ENCODE measurements at places on chromosomes 1 and 21. TPM values are rescaled to one million over a fixed set of nuclear protein-coding genes. Genes with fewer than 3 reads are reported as not detected.

The AADACL3 gene
- total RNA-seq, result not detected

The C1orf21 gene
- 6.8 TPM for total RNA-seq

The SLC1A7 gene
- not detected for total RNA-seq

The SSR2 gene
- total RNA-seq, result 190 TPM

The DCST2 gene
- 0.09 TPM for total RNA-seq

The MEAF6 gene
- total RNA-seq, result 102 TPM

The GJC2 gene
- 0.57 TPM for total RNA-seq

- DNase-seq, result no peak
Measured at GRCh38 chr21:41317063-41317392, 427 bp downstream of the FAM3B start.

- DNase-seq, result no peak
Measured at GRCh38 chr1:36076979-36077573, 6.8 kb upstream of the TEKT2 start.

GRCh38 chr1:87329051-87329525 is 408 bp downstream of the LMO4 start:
- DNase-seq, result peak; percentile 58

GRCh38 chr21:45470773-45471524 is 66.0 kb downstream of the COL18A1 start:
- DNase-seq, result no peak

DNA sequence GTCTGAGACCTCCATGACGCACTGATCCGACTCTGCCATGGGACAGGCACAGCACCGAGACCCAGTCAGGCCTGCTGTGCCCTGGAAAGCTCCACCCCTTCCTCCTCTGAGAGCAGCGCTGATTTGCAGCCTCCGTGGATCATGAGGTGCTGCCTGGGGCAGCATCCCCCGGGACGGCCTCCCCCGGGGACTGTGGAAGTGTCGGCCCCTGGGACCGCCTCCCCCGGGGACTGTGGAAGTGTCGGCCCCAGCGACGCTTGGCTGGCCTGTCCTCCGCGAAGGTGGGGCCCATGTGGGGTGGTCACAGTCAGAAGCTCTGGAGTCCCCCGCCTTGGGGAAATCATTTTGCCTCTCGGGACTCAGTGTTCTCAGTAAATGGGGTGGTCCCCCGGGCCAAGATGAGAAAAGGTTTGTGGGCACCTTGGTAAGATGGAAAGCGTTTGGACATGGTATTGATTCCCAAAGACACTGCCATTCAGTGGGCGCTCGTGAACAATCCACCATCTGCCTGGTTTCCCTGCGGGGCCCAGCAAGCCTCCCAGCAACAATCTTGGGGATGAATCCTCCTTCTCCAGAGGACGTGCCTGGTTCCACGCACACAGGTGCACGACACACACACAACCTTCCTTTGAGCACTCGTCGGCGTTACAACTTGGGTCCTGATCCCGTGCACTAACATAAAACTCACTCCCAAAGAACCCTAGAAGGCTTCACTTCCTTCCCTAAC is 3.0 kb downstream of the TFF2 start:
- DNase-seq, result no peak

GRCh38 chr1:115275216-115275615 is 62.8 kb downstream of the NGF start:
- DNase-seq, result no peak

DNA sequence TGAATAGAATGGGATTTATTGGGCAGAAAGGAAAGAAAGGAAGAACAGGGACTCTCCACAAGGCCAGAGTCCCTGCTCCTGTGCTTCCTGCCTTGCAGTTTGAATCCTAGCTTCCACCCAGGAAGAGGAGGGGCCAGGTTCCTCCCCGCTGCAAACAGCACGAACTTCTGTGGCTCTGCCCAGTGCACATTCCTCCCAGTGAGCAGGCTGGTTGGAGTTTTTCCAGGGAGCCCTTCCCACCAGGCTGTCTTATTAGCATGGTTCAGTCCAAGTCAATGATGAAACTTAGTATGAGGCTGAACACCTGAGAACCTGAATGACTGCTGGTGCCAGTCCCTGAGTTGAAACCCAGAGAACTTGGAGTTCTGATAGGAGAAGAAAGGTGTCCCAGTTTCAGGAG is 247.2 kb downstream of the DUSP10 start:
- DNase-seq, result no peak

DNA sequence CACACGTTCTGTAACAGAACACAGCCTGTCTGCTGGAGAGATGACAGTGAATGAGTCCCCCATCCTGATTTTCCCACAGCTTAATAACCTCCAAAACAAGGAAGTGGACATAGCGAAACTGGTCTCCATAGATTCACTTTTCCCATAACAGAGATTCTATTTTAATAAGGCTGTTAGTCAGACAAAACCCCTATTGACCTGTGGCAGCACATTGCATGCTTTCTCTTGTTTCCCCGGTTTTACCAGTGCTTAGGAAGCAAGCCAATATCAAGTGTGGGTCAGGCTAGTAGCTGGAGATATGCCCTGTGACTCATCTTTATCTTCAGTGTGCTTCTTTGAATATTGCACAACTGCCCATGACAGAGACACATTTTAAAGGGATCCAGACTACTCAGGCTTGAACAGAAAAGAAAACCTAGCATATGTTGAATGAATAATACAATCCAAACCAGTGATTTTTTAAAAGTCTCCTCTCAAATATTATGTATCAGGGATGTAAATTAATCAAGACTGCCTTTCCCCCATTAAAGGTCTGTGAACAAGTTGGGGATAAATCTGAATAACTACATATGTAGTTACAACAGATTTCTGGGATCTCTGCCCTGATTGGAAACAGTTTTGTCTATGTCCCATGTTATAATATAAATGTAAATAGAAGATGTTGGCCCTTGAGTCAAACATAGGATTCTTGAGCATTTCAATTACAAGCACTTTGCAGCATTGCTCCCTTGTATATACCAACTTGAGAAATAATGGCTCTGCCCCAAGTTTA is 11.9 kb upstream of the CLDN8 start:
- no peak for DNase-seq

GRCh38 chr1:175434283-175434860 is 241.8 kb upstream of the KIAA0040 start:
- no peak for DNase-seq

DNA sequence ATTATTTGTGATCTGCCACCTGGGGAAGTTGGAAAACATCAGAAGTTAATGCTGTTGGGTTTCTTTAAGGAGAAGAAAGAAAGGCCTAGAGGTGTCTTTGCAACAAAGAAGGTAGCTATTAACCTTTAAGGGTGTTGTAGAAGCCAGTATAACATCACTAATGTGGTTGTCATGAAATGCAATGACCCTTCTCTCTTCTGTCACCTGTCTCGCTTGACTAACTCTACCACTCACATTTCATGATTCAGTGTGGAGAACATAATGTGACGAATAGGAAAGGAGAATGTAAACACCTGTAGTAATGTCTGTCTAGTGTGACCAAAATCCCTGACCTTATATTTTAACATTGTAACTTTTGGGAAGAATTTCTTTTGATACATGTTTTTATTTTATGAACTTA is 211.7 kb upstream of the UBE2U start:
- no peak for DNase-seq

DNA sequence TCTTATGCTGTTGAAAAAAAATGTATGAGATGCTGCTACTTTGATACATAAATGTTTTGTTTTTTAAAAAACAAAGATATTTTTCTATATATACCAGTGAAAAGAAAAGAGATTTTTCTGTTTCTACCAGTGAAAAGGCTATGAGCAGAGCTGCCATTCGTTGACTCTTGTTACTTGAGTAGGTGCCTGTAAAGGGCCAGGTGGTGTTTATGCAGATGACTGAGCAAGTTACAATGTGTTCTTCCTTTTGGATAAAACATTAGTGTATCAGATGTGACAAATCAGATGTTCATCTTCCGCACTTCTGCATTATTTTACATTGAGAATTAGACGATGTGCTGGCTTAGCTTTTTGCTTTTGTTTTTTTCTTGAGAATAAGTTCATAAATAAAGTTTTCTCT is 45.4 kb downstream of the BARHL2 start:
- DNase-seq, result no peak

- DNase-seq, result no peak
Measured at GRCh38 chr1:3902571-3903091, 2.6 kb upstream of the C1orf174 start.

DNA sequence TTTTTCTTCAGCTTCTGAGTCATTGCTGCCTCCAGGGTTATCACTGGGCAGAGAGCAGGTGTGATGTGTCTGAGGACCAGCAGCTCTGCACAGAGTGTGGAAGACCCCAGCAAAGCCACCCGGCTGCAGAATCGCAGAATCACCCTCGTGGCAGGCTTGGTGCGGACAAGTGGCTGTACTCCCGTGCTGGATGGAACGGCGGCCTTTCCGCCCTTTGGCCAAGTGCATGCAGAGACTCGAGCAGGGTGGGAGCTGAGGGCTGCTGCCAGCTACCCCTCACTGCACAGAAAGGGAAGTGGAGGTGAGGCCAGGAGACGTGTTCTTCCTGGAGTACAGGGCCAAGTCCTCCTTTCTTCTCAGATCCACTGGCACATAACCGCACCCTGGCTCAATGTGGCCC is 162.5 kb downstream of the PCBP3 start:
- DNase-seq, result no peak

DNA sequence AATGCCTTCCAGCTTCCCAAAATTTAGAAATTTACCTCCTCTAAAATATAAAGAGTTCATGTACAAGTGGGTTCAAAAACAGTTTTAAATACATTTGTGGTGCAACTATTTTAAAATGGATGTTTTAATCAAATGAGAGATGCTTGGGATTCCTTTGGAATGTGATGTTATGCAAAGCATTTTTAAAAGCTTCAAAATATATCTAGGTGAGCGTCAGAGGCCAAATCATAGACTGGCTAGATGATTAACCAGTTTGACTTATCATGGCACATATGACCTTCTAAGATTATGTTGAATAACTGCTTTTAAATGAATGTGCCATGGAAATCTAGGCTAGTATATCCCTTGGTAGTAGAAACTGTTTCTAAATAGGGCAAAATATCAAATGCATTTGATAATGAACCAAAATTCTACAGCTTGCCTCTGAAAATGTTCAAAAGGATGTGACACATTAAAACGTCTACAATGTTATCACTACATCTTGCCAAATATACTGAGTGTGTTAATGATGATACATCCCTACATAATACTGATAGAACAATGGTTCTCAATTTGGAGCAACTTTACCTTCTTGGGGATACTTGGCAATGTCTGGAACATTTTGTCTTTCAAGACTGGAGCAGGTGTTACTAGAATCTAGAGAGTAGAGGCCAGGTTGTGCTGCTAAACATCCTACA is 650.9 kb upstream of the ADGRL2 start:
- DNase-seq, result no peak

DNA sequence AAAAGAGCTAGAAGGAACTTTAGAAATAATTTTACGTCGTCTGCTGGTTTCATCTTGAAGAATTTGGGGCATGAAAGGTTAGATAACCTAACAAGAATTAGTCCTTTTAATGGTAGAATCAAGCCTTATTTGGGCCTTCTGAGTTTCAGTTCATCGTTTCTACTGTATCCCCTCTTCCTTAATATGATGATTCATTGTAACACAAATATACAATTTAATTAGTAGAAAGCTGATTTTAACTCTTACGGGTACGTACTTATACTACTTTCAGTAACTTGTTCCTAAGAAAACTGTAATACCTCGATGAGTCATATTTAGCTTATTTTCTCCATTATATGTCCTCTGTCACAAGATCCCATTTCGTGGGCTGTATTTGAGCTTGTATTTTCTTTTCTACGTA is 264.7 kb downstream of the RYR2 start:
- DNase-seq, result no peak

- DNase-seq, result no peak
Measured at GRCh38 chr1:154996966-154997701, 3.7 kb downstream of the LENEP start.

DNA sequence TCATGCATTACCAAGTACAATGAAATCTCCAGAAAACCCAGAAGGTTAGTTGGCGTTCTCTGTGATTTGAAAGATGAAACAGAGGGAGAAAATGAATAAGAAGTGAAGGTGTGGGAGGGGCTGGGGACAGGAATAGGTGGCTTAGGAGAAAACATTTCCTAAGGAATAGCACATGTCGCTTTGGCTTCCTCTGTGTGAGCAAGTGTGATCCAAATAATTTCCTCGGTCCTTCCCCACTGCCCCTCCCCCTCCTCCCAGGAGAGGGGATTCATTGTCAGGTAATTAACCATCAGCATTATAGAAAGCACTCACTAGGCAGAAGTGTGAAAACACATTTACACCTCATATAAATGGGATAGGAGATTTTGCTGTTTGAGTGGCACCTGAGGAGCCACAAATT is 105.5 kb downstream of the NUF2 start:
- no peak for DNase-seq

DNA sequence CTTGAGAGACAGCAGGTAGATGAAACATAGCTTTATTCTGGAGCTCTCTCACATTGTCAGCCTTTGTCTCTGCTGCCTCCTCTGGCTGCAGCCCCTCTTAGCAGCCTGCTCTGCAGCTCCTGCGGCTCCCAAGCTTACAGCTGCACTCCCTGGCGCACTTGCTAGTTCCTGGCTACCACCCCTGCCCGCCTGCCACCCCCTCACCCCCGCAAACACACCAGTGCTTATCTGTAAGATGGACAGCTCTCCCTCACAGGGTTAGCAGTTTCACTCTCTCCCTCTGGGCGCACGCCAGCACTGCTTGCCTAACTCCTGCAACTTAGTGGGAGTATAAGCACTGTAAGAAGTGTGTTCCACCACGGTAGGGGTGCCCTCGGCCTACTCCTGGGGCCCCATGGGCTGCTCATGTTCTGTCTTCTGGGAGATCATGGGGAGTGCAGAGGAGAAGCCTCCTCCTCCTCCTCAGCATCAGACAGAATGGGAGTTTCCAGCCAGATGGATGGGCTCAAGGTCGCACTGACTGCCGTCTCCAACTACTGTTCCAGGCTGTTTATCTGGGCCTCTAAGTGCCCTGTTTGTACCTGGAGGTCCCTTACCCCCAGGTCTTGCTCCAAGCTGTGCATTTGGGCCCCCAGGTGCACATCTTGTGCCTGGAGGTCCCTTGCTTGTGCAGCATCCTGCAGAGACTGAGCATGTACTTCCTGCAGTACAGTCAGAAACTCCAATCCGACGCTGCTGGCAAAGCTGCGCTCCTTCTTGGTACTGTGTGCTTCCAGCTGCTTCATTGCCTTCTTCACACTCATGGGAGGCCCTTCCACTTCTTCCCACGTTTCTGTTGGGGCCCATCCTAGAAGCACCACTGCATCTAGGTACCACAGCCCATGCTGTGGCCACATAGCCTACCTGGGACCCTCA is 1388.1 kb downstream of the AMY1C start:
- DNase-seq, result no peak

- DNase-seq, result no peak
Measured at GRCh38 chr1:246785494-246786111, 61.4 kb downstream of the SCCPDH start.

DNA sequence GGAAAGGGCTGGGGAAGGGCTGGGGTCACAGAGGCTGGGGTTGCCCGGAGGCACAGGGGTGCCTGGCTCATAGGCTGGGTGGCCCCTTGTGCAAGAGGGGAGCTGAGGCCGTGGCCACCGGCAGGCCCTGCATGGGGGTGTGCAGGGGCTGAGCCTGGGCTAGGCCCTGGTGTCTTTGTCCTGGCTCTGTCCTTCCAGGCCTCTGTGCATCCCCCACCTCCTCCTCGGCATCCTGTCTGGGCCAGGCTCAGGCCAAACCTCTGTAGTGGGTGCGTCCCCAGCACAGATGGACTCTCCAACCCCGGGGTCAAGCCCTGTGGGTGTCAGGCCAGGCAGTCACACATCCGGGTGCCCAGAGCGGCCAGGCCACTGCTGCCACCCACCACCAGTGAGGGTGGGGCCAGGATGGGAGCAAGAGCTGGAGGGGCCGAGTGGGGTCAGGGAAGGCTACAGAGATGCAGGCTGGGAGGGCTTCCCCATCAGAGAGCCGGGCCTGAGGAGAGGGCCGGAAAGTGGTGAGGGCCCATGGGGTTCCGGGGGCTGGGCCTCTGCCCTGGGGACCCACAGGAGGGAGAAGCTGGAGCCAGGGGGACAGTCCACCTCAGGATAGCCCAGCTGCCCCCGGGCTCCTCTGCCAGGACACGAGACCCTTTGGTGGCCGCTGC is 19.4 kb downstream of the PANK4 start:
- DNase-seq, result no peak

All from CD8-positive, alpha-beta memory T cell (primary cell).